Stimulated activated CD4-positive, alpha-beta T cell treated with anti-CD3 and anti-CD28 coated beads, TNF-alpha, amount 100 ng/mL, for 24 hours (primary cell): ENCODE measurements at places on chromosomes 4 and X.

GRCh38 chr4:54073271-54073880 lies 9.0 kb upstream of the CHIC2 start:
- no peak for DNase-seq

GRCh38 chr4:2092669-2093053 lies 33.5 kb downstream of the NAT8L start:
- DNase-seq = no peak

GRCh38 chrX:3448563-3448962 lies 102.1 kb upstream of the MXRA5 start:
- DNase-seq = no peak

GRCh38 chr4:8905773-8906667 lies 34.4 kb upstream of the HMX1 start:
- no peak for DNase-seq

DNA sequence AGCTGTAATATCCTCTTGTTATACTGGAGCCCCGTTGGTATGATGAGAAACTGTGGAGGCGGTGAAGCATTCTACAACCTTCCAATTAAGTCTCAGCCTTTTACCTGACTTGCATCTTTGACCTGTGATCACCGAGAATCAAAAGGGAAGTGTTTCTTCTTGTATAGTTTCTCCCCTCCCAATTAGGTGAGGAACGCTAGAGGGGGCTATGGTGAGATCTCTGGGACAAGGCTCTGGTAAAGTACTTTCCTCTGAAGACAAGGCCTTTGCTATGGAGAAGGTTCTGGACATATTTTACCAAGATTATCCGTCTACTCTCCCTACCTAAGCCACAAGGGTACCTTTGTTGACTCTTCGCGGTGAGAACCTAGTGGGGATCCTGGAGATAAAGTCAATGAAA lies 111.3 kb downstream of the CBLL2 start:
- DNase-seq = no peak

- DNase-seq = no peak
Measured at GRCh38 chr4:51825341-51825740, 17.6 kb upstream of the DCUN1D4 start.

DNA sequence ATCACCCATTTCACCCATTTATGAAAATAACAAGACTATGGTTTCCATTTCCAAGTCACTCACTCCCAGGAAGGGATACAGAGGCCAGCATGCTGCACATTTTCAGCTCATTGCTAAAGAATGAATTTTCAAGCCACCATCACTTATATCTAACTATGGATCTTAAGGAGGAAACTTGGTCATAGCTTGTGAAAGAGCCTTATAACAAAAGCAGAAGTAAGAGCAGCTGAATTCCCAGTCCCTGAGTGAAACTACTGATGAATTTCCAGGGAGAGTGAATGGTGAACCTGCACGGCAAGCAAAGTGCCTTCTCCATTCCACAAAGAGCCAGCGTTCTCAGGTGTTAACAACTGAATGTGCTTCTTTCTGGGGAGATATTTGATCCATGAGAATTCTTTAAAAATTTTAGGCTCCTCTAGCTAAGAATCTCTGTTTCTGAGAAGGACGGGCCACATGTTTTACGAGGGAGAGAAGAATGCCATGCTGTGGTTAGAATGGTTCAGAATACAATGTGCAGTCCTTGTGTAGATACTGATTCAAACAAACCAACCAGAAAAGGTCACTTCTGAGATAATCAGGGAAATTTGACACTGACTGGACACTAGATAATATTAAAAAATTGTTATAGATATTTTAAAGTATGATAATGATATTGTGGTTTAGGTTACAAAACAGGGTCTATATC lies 24.0 kb downstream of the BTC start:
- DNase-seq = no peak

GRCh38 chrX:120464411-120464810 lies 4.7 kb downstream of the LAMP2 start:
- no peak for DNase-seq
